Activated CD8-positive, alpha-beta memory T cell treated with anti-CD3 and anti-CD28 coated beads, Interleukin-2, amount 50 U/mL, for 4 hours (primary cell): ENCODE measurements at places on chromosomes 7 and 10.

DNA sequence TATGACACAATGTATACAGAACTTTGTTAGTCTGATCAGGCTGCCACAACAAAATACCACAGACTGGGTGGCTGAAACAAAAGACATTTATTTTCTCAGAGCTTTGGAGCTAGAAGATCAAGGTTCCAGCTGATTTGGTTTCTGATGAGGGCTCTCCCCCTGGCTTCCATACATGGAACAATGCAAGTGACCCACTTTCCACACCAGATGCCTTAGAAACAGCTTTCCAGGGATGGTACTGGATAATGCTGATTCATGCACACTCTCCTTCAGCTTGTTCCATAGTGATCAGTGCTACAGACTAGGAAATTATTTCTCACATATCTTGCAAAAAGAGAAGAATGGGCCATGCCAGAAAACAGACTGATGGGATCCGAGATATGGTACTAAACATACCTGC is 1274.9 kb upstream of the SORCS1 start:
- DNase-seq = no peak

DNA sequence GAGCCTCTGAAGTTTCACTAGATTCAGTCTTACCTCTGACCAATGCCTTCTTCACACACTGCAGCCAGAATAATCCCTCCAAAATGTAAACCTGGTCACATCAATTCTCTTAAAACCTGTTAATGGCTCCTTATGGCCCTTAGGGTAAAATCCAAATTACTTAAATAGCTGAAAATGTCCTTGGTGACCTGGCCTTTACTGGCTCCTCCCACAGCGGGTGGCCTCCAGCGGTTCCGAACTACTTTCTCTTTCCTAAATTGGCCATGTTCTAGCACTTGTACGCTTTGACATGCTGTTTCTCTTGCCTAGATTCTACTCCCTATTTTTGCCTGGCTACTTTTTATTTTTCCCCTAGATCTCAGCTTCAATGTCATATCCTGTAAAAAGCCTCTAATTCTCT is 36.1 kb downstream of the AGK start:
- no peak for DNase-seq

- DNase-seq = no peak
Measured at GRCh38 chr10:45433716-45434469, 59.9 kb downstream of the ALOX5 start.

DNA sequence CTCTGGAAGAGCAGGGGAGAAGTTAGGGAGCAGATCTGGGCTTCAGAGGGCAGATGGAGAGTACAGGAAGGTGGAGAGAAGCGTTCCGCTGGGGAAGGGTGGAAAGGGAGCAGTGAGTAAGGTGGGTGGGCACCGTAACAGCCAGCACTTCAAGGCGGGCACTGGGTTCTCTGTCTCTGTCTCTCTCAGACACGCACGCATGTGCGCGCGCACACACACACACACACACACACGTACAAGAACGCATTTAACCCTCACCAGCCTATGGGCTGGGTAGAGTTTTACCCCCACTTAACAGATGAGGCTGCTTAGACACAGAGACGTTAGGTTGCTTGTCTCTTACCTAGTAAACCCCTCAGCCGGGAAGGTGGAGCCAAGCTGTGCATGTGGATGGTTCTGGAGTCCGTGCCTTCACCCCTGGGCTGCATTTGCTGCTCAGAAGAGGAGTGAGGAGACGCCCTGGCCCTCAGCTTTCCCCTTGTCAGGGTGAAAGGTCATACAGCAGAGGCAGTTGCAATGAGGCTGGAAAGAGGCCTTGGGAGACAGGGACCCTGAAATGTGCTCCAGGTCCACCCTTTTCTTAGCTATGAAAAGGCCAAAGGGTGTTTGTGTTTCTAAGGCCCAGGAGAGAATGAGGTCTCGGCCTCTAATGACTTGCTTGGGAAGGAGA is 16.0 kb downstream of the ADCYAP1R1 start:
- no peak for DNase-seq

GRCh38 chr7:127755965-127756364 is 104.0 kb downstream of the SND1 start:
- no peak for DNase-seq

DNA sequence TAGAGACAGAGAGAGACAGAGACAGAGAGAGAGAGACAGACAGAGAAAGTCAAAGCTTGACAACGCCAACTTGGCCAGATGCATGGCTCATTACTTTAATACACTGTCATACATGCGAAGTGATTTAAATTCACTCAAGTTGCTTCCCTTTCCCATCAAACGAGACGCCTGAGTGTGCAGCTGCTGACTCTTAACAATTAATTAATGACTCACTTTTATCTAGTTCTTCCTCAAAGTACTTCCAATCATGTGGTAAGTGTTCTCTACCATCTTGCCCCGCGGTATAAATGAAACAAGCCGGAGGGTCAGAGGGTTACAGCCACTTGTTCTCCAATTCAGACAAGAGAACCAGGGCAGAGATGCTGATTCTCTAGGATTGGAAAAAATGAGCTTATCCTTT is 90.8 kb downstream of the SFMBT2 start:
- no peak for DNase-seq

DNA sequence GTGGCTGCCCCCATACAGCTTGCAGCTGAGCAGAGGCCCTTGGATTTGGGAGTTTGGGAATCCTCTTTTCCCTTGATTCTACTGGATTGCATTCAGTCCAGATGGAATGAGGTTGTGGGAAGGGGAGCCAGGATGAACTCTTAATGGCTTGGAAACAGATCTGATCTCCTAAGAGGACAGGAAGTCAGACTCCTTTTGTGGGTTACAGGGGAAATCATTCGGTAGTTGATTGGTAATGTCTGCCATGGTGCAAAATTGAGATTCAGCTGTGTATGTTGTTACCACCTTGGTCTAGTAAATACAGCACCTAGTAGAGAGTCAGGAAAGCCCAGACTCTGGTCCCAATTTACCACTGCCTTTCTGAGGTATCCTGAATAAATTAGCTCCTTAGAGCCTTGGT is 144.2 kb upstream of the TNRC18 start:
- DNase-seq = no peak

GRCh38 chr7:36746347-36746746 is 22.1 kb upstream of the AOAH start:
- DNase-seq = no peak

DNA sequence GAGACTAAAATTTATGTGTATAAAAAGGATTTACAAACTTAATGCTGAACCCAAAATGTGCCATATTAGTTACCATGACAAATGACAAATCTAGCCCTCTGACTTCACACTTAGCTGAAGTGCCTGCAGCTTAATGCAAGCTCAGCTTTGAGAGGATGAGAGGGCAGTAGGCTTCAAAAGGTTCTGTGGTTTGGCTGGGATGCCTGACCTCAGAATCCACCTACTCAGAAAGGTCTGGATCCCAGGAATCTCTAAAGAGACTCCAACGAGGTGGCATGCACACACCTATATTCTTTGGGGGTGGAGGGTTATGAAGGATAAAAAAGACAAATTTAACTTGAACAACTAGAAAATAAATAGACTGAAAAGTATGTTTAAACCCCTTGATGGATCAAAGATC is 213.4 kb downstream of the TAX1BP1 start:
- no peak for DNase-seq

DNA sequence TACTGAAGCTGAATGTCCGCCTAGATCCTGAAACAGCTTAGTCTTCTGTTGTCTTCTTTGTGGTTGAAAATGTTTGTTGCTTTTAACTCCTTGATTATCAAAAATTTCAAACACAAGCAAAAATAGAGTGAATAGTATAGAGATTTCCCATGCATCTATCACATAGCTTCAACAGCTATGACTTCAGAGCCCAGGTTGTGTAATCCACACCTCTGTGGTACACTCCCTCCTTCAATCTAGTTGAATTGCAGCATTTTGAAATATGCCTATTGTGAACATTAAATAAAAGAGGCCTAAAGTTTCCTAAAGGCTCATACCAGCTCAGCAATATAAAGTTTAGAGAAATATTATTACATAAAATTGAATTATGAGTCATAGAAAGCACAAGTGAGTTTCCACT is 204.7 kb upstream of the HDAC9 start:
- no peak for DNase-seq

DNA sequence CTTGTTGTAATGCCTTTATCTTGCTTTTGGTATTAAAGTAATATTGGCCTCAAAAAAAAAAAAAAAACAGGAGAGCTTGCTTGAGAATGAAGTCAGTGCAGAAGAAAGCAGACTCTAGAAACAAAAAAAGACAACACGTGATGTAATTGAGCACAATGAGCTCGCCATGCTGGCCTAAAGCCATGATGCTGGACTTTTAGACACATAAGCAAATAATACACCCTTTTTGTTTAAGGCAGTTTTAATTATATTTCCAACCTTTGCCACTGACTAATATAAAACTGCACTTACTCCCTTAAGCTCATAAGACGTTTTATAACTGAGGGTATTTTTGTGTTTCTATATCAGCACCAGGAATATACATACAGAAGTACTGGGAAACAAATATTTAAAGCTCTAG is 798.3 kb downstream of the KCNMA1 start:
- no peak for DNase-seq

DNA sequence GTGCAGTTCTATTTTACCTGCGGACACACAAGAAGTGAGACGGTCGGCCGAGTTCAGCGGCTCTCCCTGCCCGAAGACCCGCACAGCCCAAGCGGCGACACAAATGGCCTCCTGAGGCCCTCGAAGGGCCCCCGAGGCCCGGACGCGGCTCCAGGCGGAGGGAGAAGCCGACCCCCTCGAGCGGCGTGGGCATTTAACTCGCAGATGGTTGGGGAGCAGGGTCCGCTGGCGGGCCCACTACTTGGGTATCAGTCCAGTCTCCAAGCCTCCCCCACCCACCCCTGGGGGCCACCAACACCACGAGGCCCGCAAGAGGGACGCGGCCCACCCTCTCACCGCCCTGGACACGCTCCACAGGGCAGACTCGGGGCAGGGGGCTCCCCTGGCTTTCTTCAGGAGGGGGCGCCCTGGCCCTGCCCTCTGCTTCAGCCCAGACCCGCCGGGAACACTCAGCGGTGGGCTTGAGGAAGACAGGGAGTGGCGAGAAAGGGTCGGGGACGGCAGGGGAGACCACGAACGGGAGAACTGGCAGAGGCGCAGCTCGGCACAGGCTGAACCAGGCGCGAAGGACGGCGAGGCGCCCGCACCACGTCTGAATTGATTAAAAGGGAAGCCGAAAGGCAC is 1.7 kb downstream of the IGF2BP3 start:
- peak; percentile 19 for DNase-seq

DNA sequence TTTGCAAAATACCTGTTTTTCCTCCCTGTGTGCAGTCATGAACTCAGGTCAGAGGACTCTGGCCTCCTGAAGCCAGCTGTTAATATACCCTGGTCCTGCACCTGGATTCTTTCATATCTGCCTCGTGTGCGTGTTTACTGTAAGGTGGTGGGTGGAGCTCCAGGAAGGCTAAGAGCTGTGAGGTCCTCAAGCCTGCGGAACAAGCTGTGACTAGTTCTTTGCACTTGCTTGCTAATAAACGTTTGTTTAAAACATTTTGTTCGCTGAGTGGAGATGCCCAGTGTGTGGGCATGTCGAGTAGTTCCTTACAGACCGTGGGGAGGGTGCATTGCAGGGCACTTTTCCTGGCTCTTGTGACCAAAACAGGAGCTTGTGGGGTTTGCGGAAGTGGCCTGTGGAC is 139.0 kb downstream of the DOCK1 start:
- DNase-seq = no peak

DNA sequence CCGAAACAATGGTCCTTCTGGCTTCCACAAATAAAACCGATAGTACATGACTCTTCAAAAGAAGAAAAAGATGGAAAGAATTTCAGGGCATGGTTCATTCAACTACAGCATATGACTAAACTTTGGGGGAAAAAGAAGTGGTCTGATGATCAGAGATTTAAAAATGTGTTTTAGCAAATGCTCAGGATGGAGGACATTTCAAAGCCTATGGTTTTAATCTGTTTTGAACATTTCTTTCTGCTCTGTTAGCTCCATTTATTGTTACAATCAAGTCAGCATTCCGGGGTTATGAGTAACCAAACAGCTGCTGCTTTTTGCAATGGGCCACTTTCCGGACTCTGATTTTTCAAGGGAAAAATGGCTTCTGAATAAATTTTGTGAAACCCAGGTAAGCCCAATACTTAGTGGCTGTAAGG is 142.4 kb downstream of the CUBN start:
- DNase-seq = no peak

GRCh38 chr10:103140469-103140868 is 52.6 kb downstream of the NT5C2 start:
- DNase-seq = no peak

GRCh38 chr10:59873896-59874295 is 32.5 kb downstream of the CCDC6 start:
- DNase-seq = no peak

- no peak for DNase-seq
Measured at GRCh38 chr7:158446281-158446680, 141.3 kb downstream of the PTPRN2 start.

GRCh38 chr7:140881507-140882228 is 43.1 kb downstream of the BRAF start:
- no peak for DNase-seq

GRCh38 chr7:25482631-25483030 is 254.3 kb upstream of the NPVF start:
- DNase-seq = no peak

GRCh38 chr7:34041707-34042106 is 136.4 kb downstream of the BMPER start:
- DNase-seq = no peak

DNA sequence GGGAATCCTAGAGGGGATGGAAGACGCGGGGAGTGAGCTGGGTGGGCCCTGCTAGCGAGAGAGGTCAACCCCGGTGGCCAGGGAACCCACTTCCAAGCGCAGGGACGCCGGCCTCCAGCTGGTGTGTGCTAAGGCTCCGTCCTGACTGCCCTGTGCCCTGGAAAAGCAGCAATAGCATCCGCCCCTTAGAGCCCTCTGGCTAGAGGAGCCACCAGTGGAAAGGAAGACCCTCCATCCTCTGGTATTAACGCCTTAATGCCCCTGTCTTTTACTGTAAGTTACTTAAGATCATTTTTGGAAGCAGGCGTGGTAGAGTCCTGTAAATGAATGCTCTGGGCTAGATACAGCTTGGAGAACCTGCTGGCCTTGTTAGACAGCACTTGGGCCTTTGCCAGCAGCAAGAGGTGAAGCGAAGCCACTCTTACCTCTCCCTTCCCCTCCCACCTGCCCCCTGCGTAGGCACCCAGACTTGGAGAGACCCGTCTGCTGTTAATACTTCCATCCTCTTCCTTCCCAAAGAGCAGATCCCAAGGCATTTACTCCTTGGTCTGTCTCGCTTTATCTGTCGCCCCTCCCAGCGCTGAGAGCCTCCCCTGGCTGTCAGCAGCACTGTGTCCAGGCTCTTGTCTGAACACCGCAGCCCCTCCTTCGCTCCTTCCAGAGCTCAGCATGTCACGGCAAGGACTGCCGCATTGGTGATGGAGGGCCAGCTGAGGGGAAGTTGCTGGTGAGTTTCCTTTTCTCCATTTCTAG is 4.6 kb downstream of the REPIN1 start:
- no peak for DNase-seq

GRCh38 chr7:139382439-139382838 is 22.7 kb downstream of the LUC7L2 start:
- no peak for DNase-seq

- DNase-seq = peak; percentile 7
Measured at GRCh38 chr7:157560258-157560654, 223.5 kb downstream of the DNAJB6 start.
